ENCODE measurements at places on chromosomes 7 and 10.
A peak's percentile ranks its signal among the peaks of the same experiment; 100 is the strongest.

- peaks cover 1% of the 10 kb centered on the region for H3K27me3 ChIP-seq
- no peak for DNase-seq
- H3K27ac ChIP-seq: no peak overlapping the region
- H3K4me1 ChIP-seq: no peaks in the 10 kb centered on the region
- H3K36me3 ChIP-seq: no peaks in the 10 kb centered on the region
These were observed 82.0 kb downstream of the DOCK4 start for GRCh38 chr7:112124061-112124766.

GRCh38 chr10:52228556-52228955 is 85.5 kb upstream of the DKK1 start:
- no peak for DNase-seq
- no peaks in the 10 kb centered on the region for H3K36me3 ChIP-seq
- no peaks in the 10 kb centered on the region for H3K27me3 ChIP-seq

GRCh38 chr7:127793582-127793981 is 141.6 kb downstream of the SND1 start:
- H3K27me3 ChIP-seq: no peaks in the 10 kb centered on the region
- peaks cover 53% of the 10 kb centered on the region for H3K4me1 ChIP-seq
- no peak overlapping the region for H3K27ac ChIP-seq
- no peak overlapping the region for H3K4me3 ChIP-seq

GRCh38 chr7:95365151-95365550 is 31.0 kb downstream of the PON3 start:
- no peak overlapping the region for H3K4me3 ChIP-seq
- peaks cover 36% of the 10 kb centered on the region for H3K27me3 ChIP-seq
- no peak for DNase-seq
- no peaks in the 10 kb centered on the region for H3K4me1 ChIP-seq
- H3K36me3 ChIP-seq: no peaks in the 10 kb centered on the region

DNA sequence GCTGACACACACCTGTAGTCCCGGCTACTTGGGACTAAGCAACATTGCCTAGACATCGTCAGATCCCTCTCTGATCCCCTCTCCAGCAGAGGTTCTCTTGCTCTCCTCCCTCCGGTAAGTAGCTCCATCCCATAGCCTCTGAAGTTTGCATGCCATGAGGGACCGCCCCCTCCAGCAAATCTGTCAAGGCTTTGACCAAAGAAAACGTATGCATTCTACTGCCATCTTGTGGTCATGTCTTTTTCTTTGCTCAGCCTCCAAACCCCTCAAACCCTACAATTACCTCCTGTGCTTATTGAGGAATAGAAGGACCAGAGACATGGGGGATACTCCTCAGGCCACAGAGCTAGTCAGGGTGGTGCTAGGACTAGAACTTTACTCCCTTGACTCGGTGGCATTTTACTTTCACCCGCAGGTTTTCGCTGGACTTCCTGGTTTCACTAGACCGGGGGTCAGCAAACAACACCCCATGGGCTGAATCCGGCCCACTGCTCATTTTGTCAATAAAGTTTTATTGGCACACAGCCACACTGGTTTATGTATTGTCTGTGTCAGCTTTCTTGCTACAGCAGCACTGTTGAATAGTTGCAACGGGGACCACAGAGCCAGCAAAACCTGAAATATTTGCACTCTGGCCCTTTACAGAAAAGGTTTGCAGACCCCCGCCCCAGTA is 202.6 kb upstream of the FOXK1 start:
- H3K27ac ChIP-seq: no peak overlapping the region
- no peak overlapping the region for H3K4me3 ChIP-seq
- H3K4me1 ChIP-seq: no peaks in the 10 kb centered on the region
- no peaks in the 10 kb centered on the region for H3K36me3 ChIP-seq
- no peak for DNase-seq

GRCh38 chr7:134827436-134827835 is 48.0 kb downstream of the CALD1 start:
- DNase-seq: no peak
- H3K4me1 ChIP-seq: no peaks in the 10 kb centered on the region
- peaks cover 7% of the 10 kb centered on the region for H3K27me3 ChIP-seq
- no peaks in the 10 kb centered on the region for H3K36me3 ChIP-seq

DNA sequence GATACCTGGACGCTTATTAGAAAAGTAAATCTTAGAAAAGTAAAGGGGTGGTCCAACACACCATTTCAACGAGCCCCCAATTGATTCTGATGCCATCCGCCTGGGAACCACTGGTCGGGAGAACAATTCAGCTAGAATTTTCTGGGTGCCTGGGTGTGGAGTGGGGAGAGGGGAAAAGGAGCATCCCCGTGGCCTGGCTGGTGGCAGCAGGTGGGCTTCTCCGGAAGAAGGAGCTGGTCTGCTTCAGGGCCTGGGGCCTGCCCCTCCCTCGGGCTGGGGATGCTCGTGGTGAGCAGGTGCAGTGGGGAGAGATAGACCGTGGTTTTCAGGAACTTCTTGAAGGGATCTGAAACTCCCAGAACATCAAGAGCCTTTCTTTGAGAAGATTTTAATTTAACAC is 39.9 kb upstream of the DUSP5 start:
- peak overlapping the region; percentile 88 for H3K27ac ChIP-seq
- H3K4me1 ChIP-seq: peaks cover 43% of the 10 kb centered on the region
- DNase-seq: no peak
- peaks cover 6% of the 10 kb centered on the region for H3K36me3 ChIP-seq
- H3K4me3 ChIP-seq: no peak overlapping the region
- no peaks in the 10 kb centered on the region for H3K27me3 ChIP-seq

DNA sequence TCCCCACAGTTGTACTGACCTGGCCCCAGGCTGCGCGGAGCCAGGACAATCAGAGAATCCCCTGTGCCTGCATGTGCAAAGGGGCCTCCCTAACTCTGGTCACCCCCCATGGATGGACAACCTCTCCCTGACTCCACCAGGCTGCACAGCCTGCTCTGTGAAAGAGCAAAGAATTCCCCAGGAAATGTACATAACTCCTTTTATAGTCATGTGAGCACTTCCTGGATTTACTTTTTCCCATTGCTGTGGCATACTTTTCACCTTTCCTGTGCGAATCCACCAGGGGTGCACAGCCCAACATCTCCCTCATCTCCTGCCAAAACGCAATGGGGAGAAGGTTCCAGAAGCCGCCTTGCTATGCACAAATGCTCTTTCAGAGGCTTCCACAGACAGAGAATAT is 27.9 kb downstream of the FGFR2 start:
- peaks cover 2% of the 10 kb centered on the region for H3K36me3 ChIP-seq
- DNase-seq: no peak
- no peak overlapping the region for H3K27ac ChIP-seq

- H3K27ac ChIP-seq: no peak overlapping the region
- no peaks in the 10 kb centered on the region for H3K27me3 ChIP-seq
- H3K36me3 ChIP-seq: no peaks in the 10 kb centered on the region
- no peaks in the 10 kb centered on the region for H3K4me1 ChIP-seq
- no peak overlapping the region for H3K4me3 ChIP-seq
These were observed 31.1 kb upstream of the RHBDD2 start for GRCh38 chr7:75847707-75848106.

DNA sequence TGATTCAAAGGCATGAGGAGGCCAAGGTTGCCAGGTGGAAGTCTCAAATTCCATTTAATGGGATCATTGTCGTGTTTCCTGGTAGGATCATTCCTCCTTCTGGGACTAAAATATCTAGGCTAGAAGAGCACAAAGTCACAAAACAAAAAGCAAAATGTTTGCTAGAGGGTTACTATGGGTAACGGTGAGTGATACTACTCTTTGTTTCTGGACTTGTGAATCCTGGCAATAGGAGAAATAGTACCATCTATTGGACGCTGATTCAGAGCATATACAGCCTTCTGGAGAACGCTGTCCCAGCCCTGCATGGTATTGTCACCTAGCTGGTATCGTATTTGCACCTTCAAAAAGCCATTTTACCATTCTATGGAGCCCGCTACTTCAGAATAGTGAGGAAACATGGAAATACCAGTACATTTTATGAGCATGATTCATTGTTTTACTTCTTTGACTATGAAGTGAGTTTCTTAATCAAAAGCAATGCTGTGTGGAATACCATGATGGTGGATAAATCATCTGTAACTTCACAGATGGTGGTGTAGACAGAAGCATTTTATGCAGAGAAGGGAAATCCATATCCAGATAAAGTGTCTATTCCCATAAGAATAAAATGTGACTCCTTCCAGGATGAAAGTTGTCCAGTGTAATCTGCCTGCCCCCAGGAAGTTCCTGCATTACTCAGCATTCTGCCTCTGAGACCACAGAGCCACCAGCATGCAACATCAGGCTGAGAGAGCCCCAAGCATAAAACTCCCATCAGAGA is 361.0 kb downstream of the ETV1 start:
- H3K4me1 ChIP-seq: no peaks in the 10 kb centered on the region
- H3K27me3 ChIP-seq: no peaks in the 10 kb centered on the region
- no peak overlapping the region for H3K4me3 ChIP-seq
- no peak overlapping the region for H3K27ac ChIP-seq
- no peaks in the 10 kb centered on the region for H3K36me3 ChIP-seq

DNA sequence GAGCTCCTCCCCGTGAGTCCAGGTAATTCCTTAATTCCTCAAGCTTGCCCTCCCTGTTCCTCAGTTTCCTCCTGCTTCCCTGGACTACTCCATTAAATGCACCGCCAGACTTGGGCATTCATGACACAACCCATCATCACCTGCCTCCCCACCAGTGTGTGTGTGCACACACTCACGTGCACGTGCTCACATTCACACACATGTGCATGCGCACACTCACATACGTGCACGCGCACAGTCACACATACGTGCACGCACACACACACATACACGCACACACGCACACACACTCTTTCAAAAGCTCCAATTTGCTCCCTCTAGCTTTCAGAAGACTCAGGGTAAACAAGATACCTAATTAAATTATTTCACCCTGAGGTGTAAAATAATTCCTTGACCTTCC is 216.7 kb downstream of the FAM107B start:
- no peak for DNase-seq
- H3K27me3 ChIP-seq: no peaks in the 10 kb centered on the region
- H3K4me3 ChIP-seq: peak overlapping the region; percentile 78
- H3K27ac ChIP-seq: peak overlapping the region; percentile 97
- peaks cover 84% of the 10 kb centered on the region for H3K4me1 ChIP-seq
- peaks cover 70% of the 10 kb centered on the region for H3K36me3 ChIP-seq

- no peak overlapping the region for H3K4me3 ChIP-seq
- H3K4me1 ChIP-seq: peaks cover 3% of the 10 kb centered on the region
- H3K36me3 ChIP-seq: no peaks in the 10 kb centered on the region
- DNase-seq: no peak
These were observed 75.6 kb upstream of the DDC start for GRCh38 chr7:50640779-50641178.

DNA sequence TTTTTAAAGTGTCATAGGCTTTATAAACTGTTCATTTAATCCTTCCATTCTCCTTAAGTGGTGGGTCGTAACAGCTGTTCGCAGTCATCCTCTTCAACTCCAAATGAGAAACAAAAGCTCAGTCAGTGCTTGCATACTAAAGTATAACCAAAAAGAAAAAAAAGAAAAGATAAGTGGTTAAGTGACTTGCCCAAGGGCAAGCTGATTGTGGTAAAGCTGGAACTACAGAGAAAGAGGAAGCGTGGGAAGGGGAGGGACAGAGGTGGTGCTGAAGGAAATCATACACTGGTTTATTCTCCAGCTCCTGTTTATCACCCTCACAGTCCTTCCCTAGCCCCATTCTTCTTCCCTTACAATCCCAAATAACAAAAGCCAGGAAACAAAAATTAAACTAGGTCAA is 29.6 kb downstream of the IDE start:
- peak overlapping the region; percentile 49 for H3K27ac ChIP-seq
- no peak for DNase-seq
- H3K4me3 ChIP-seq: peak overlapping the region; percentile 38
- peaks cover 32% of the 10 kb centered on the region for H3K4me1 ChIP-seq
- H3K36me3 ChIP-seq: peaks cover 6% of the 10 kb centered on the region

- H3K27me3 ChIP-seq: no peaks in the 10 kb centered on the region
- H3K4me3 ChIP-seq: no peak overlapping the region
- peaks cover 71% of the 10 kb centered on the region for H3K36me3 ChIP-seq
- no peak for DNase-seq
- H3K27ac ChIP-seq: peak overlapping the region; percentile 78
These were observed 99.6 kb downstream of the CARD11 start for GRCh38 chr7:2943851-2944601.

DNA sequence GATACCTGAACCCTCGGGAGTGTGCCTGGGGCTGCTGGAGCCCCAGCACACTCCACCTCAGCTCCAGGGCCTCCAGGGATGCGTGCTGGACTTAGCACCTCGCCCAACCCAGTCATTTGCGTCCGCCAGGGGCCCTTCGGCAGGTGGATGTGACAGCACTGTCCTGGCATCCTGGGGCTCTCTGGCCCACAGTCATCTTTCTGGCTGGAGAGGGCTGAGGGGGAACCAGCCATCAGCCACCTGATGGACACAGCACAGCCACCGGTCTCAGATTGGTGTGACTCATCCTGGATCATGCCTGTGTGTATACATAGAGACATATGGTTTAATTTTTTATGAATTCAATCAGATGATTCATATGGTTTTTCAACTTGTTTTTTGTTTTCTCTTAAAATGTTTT is 11.1 kb downstream of the ZNF775 start:
- no peak overlapping the region for H3K4me3 ChIP-seq
- H3K36me3 ChIP-seq: peaks cover 3% of the 10 kb centered on the region
- no peaks in the 10 kb centered on the region for H3K27me3 ChIP-seq
- no peak overlapping the region for H3K27ac ChIP-seq

DNA sequence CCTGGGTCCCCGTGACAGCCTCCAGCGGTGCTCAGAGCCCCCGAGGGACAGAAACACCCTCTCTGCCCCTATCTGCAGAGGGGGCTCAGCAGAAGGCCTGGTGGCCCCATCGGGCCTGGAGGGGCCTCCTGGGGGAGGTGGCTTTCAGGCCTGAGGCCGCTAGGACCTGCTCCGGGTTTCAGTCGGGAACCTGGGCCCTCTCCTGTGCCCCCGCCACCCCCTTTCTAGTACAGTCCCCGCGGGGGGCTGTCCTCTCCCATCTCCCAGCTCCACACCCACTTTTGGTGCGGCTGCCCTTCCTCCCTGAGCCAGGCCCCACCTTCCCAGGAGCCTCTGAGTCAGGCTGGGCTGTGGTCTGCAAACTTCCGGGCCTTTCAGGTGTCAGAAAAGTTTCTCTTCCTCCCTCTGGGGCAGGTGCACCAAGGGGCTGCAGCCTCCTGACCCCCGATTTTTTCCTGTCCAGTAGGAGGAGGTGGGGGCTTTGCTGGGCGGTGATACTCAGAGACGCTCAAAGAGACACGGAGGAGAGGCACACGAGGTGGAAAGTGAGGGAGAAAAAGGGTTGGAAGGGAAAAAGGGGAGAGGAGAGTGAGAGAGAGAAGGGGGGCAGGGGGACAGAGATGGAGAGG is 692 bp downstream of the CARD11 start:
- H3K27me3 ChIP-seq: no peaks in the 10 kb centered on the region
- peak overlapping the region; percentile 95 for H3K27ac ChIP-seq
- H3K36me3 ChIP-seq: peaks cover 31% of the 10 kb centered on the region
- H3K4me3 ChIP-seq: peak overlapping the region; percentile 94

DNA sequence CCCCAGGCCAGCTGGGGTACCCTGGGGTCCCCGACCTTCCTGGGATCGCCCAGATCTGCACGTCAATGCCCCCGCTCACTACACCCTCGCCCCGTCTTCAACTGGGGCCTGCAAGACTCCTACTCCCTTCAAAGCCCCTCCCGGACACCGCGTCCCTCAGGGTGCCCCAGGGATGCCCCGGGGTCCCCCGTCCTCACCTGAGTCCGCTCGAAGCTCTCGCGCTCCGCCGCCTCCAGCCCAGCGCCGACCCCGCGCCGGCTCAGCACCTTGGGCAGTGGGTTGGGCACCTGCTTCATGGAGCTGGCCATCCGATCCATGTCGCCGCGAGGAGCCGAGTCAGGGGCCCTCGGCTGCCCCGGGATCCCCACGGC is at the start of gene HIP1:
Gene HIP1 (minus strand): TSS at position 338 of the 371 bp plus-strand sequence. CDS start 21 bp downstream, at position 317.
- no peak for DNase-seq
- H3K27ac ChIP-seq: peak within 1 kb of the TSS; percentile 90
- H3K27me3 ChIP-seq: no peaks in the 10 kb centered on the region
- peaks cover 14% of the 10 kb centered on the region for H3K36me3 ChIP-seq
- peaks cover 25% of the 10 kb centered on the region for H3K4me1 ChIP-seq
